ENCODE measurements at places on chromosomes 1 and 21.

- DNase-seq = no peak
These were observed 11.2 kb upstream of the IVNS1ABP start for GRCh38 chr1:185328255-185328654.

DNA sequence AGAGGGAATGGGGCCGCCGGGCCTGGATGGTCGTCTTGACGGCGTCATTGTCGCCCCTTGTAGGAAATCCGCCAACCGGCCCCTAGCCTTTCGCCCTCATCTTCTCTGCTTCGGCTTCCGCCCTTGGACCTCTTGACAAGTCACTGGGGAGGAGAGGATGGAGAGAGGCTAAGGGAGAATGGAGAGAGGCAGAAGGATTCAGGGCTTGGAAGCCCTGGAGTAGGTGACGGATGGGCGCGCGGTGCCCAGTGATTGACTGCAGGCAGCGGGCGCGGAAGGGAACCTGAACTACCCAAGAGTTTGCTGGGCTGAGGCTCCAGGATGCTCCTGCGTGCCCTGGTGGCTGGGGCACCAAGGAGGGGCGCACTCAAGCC, 651 bp downstream of the PDE4B start:
- no peak for DNase-seq

- no peak for DNase-seq
These were observed 14.2 kb upstream of the HEATR1 start for GRCh38 chr1:236618507-236618906.

- no peak for DNase-seq
These were observed 319.8 kb upstream of the RRP15 start for GRCh38 chr1:217965156-217965786.

DNA sequence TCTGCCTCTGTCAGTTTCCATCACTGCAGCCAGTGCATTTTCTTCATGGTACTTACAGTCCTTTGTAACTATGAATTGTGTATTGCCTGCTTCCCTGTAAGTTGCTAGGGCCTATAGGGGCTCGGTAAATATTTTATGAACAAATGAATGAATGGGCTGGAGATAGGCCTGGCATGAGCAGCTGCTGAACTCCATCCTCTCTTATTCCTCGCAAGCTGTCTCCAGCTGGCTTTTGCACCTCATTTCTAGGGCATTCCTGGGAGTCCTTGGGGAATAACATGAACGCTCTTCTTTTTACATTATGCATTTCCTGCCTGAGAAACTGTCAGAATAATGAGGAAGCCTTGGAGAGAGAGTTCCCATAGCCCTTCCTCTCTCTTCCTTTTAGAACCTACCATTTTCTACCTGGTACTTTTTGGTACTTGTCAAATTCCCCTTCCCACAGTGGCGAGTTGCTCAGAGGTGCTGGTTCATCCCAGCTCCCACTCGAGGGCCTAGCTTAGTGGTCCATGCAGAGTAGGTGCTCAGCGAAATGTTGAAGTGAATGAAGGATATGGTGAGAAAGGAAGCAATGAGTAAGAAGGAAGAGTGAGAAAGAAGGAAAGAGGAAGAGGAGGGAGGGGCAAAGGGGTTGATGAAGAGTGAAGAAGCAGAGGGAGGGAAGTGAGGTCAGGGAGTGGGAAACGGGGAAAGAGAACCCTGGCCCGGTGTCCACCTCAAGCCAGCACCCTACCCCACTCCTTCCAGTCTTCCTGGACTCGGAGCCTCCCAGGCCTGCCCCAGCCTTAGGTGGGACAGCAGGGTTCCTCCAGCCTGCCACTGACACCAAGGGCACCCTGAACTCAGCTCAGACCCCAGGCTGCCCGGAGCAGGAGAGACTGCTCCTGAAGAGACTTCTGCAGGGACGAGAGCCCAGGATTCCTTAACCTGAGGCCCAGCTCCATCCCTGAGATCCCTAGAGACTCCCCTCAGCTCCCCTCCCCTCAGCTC, 29.6 kb downstream of the KCNC4 start:
- DNase-seq = no peak

DNA sequence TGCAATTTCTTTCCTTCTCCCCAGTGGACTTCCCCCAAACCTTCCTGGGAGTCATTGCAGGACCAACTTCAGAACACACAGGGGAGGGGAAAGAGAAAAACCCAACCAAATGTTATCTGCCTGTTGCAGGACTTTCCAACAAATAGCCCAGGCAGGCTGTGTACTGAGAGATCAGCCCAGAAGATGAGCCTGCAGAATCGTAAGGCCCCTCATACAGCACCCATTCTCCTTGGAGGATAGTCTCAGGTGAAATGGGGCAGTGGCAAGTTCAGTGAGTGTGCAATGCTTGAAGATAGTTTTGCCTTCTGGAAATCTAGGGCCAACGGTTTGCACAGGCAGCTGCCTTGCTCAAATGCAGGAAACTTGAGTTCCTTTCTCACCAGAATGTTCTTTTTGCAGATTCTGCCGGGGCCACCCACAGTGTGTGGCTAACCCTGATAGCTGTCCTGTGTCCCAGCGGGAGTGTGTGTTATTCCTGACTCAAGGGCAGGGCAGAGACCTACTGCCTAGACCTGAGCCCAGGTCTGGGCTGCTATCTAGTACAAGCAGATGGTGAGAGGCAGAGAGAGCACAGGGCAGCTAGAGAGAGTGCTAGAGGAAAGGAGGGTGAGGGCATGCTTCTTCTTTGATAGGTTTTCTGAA, 48.8 kb downstream of the GADD45A start:
- no peak for DNase-seq

- no peak for DNase-seq
These were observed 9.1 kb downstream of the SLC30A2 start for GRCh38 chr1:26036756-26037281.

DNA sequence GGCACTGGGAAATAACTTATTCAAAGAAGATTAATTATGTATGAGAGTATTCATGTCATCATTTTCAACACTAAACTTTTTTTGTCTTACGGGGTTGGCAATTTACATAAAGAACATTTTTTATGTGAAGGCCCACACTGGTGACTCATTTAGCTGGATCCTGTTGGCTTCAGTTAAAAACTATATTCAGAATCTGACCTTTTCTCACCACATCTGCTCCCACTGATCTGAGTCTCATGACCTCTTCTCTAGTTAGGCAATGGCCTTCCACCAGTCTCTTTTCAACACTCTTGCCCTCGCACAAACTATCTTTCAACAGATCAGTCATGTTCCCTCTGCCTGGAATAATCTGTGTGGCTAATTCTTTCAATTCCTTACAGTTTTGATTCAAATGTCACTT, 53.4 kb downstream of the TMPRSS15 start:
- DNase-seq = no peak

DNA sequence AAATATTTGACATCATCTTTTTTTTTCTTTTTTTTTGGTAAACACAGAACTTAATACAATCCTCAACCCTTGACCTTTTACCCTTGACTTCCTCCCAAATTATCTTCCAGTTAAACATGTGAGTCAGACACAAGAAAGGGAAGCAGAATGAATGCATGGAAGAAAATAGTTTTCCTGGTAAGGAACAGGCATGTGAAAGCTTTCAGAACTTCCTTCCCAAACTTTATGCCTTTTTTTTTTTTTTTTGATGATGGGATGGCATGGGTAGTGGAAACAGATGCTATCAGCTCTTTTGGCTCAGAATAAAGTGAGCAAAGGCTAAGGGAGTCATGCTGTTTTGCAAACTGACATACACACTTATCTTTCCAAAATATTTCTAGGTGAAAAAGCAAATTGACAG, 1079.1 kb downstream of the TTLL7 start:
- DNase-seq = no peak

GRCh38 chr1:45926330-45926729, 122.9 kb downstream of the MAST2 start:
- no peak for DNase-seq

GRCh38 chr1:117628343-117628742, 22.5 kb downstream of the TENT5C start:
- no peak for DNase-seq

- DNase-seq = no peak
These were observed 34.8 kb downstream of the WDR4 start for GRCh38 chr21:42844411-42845113.

DNA sequence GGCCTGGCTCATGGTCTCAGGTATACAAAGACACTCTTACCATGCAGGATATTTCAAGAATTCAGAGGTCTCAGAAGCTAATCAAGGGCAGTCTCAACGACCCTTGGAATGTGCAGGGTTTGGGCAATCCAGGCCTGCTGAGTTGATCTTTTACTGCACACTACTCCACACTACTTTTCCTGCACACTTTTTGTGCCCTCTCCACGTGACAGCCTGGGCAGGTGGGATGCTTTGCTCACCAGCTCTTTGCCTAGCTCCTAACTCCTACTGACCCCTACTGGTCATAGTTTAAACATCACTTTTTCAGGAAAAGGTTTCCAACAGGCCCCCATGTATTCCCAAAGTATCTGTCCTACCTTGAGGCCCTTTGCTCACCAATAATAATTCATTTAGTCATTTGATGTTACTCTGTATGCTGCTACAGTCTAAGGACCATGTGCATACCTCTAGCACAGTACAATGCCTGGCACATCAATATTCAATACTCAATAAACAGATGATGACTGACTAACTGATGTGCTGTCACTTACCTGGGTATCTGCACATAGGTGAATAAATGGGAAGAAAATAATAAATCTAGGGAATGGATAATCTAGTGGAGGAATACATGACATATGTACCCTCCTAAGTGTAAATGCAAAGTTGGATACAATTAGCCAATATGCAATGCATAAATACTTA, 9.6 kb downstream of the DUSP23 start:
- peak; percentile 20 for DNase-seq

GRCh38 chr21:44947111-44947929, 7.5 kb downstream of the SLX9 start:
- DNase-seq = no peak

DNA sequence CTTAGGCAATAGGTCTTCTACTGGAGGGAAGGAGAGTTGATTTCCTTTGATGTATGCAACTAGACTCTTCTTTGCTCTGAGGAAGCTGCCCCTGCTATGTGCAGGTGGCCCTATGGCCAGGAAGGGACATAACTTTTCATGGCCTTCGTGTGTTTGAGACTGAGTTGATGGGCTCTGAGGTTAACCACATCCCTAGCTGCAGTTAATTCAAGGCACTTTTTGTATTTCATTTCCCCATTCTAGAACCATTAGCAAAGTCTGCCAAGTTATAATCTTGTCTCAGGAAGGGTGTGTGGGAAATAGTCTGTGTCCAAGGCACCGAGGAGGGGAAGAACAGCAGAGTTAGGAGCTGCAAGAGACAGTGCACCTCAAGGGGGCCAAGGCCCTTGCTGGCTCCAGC, 2.5 kb downstream of the FCRL4 start:
- DNase-seq = no peak

GRCh38 chr1:243351337-243351736, 95.5 kb downstream of the SDCCAG8 start:
- DNase-seq = no peak

- no peak for DNase-seq
These were observed 35.1 kb upstream of the IFNGR2 start for GRCh38 chr21:33368124-33368523.

- DNase-seq = no peak
These were observed 156.8 kb upstream of the TNR start for GRCh38 chr1:175900171-175900570.

- no peak for DNase-seq
These were observed 1667.8 kb downstream of the MRPL39 start for GRCh38 chr21:23939369-23940065.

DNA sequence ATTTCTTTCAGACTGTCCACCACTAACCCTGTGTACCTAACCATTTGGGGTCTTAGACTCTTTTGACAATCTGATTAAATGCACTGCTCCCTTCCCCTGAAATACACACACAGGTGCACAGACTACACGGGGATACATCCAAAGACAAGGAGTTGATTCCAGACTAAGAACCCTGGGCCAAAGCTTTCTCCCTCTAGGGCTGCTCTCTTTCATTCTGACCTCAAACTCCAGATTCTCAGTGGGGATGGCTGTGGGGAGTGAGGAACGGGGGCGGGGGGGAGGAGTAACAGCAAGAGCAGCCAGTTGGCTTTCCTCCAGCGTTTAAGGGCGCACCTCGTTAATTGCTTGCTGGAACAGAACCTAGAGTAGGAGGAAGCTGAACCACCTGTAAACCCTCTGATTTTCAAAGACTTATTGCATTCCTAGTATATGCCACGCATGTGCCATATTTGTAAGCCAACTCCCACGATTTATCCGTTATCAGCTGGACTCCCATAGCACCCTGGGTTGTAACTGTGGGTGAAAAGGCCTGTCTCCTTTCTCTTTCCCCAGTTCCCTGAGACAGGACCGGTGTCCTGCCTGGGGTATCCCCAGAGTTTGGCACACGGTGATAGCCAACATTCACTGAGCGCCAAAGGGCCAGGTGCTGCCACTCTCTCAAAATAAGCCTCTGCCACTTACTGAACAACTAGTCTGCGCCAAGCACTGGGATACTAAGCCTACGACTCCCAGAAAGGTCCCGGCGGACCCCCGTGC, 920 bp downstream of the MTHFR start:
- peak; percentile 77 for DNase-seq

DNA sequence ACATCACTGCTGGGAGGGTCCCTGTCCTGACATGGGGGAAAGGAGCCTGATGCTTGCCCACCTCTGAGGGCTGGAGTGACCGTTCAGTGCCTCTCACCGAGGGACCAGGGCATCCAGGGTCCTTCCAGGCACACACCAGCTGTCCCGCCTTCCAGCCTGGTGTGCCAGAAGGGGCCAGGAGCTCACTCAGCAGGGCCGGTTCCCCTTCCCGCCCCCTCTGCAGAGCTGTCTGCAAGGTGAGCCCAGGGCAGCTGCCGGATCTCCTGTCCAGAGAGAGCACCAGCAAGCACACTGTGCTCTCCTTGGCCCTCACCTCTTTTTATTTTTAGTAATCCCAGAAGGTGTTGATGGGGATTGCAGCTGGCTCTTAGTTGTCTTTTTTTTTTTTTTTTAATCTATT, 16.9 kb downstream of the H6PD start:
- no peak for DNase-seq

GRCh38 chr1:65687428-65688214, 105.1 kb upstream of the PDE4B start:
- peak; percentile 83 for DNase-seq

- no peak for DNase-seq
These were observed 3.8 kb downstream of the F13B start for GRCh38 chr1:197063212-197063611.

GRCh38 chr1:171674431-171675405, 22.2 kb upstream of the MYOC start:
- no peak for DNase-seq

DNA sequence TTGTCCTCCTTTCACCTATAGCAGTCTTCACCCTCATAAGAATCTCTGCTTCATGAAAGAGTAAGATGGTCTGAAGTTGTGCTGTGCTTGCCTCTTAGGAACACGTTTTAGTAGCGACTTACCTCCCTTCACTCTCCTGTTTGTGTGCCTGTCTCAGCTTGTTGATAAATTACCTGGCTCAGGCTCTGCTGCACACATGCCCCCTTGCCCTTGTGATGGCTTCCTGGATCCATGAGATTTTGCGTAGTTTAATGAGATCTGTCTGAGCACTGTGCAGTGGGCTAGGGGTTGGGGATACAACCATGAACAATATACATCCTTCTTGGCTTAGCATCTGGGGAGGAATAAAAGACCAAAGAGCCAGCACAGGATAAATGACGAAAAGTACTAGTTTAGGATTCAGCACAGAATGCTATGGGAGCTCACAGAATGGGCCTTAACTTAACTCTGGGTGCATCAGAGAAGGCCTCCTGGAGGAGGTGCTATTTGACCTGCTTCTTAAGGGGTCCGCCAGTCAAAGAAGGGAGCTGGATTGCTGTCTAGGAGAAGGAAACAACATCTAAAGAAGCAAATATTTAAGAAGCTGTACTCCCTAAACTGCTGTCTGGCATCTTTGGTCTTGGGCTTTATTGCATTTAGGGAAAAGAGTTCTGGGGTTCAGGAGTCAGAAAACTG, 175.7 kb upstream of the PLXNA2 start:
- DNase-seq = no peak

GRCh38 chr1:50474859-50475809, 51.9 kb upstream of the DMRTA2 start:
- DNase-seq = no peak

Measured in NCI-H1417 (cell line).